M059J (cell line): ENCODE measurements at places on chromosomes 1 and 21.

- DNase-seq, result no peak
Observed at GRCh38 chr1:239893127-239893731, 198.5 kb upstream of the FMN2 start.

- no peak for DNase-seq
Observed at GRCh38 chr1:212351588-212352362, 62.9 kb downstream of the PACC1 start.

DNA sequence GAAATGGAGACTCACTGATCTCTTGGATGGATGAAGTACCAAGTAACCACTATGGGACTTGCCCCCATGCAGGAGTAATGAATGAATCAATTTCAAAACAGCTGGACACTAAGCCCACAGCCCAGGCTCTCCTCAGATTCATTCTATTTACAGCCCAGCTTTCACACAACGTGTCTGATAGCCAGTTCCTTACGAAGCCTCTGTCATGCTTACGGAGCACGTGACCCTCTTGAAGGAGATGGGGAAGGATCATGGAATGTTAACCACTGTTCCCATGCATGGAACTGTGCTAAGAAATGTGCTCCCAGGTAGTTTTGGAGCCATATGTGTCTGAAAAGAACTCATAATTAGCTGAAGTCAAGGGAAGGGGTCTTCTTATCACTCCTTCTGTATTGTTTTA, 124.1 kb downstream of the KIF26B start:
- no peak for DNase-seq

- no peak for DNase-seq
Observed at GRCh38 chr21:36532769-36533467, 53.0 kb upstream of the CLDN14 start.

DNA sequence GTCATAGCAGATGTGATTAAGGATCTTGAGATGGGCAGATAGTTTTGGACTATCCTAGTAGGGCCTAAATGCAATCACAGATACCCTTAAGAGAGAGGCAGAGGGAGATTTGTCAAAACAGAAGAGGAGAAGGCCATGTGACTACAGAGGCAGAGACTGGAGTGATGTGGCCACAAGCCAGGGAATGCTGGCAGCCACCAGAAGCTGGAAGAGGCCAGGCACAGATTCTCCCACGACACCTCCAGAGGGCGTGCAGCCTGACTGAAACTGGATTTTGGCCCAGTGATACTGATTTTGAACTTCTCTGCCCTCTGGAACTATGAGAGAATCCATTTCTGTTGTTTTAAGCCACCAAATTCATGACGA, 52.1 kb upstream of the EPS8L3 start:
- DNase-seq, result no peak

DNA sequence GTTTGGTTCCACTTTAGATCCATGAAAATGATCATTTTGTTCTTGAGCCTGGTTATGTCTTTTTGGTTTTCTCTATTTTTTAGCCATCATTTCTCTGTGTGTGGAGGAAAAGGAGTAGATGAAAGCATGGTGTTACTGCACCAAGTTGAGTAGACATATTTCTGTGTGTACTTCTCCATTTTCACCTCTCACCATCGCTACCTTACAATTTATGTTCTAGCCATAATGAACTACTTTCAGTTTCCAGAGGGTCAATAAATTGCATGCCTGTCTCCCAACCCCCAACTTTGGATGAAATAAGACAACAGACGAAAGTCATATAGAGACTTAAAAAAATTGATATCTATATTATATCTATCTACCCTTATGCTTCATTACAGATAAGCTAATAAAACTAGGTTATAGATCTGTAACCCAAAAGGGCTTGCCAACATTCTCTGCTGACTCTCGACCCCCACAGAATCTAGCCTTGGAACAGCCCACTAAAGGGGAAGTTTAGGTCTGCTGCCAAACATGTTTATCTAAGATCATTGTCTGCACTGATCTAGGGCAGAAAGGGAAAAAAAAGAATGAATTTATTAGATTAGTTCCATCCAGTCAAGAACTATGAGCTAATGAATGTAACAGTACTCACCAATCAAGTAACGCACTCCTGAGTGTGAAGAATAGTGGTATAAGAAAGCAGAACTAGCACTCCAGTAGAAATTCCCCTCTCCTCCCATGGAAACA, 7.5 kb upstream of the MAN1A2 start:
- DNase-seq, result no peak

DNA sequence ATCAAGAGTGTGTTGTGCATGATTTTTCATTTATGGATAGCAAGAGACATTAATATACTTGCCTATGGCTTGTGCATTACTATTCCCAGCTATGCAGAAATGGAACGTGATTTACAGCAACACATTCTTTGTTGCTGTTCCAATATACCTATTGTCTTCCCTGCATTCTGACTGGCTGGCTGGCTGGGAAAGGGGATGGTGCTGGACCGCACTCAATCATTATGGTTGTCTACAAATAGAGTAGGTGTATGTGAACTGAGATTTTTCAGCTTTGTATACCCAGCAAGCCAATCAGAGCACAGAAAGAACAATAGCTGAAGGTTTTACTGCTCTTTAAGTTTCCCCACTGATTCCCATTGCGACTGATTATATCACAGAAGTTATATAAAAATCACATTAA, 167.5 kb downstream of the ATG4C start:
- DNase-seq, result no peak
